ENCODE measurements at places on chromosomes 6 and 20. TPM values are rescaled to one million over a fixed set of nuclear protein-coding genes. Genes with fewer than 3 reads are reported as not detected.

The PDE7B gene
- total RNA-seq = 0.14 TPM

The WFDC10B gene
- total RNA-seq = not detected

The E2F3 gene
- 10.2 TPM for total RNA-seq

The RSPH4A gene
- under 0.01 TPM for total RNA-seq

The HLA-DPA1 gene
- total RNA-seq = 0.14 TPM

The TRIM10 gene
- total RNA-seq = not detected

The HLA-DOB gene
- 1.0 TPM for total RNA-seq

The CCM2L gene
- not detected for total RNA-seq

The TEAD3 gene
- 6.5 TPM for total RNA-seq

The PSORS1C1 gene
- 6.0 TPM for total RNA-seq

The FAM209B gene
- total RNA-seq = not detected

The EEF1A2 gene
- 1.0 TPM for total RNA-seq

The ASIP gene
- not detected for total RNA-seq

The CD24 gene
- total RNA-seq = 877 TPM

The TREML2 gene
- total RNA-seq = under 0.01 TPM

The COMMD7 gene
- total RNA-seq = 16.1 TPM

The SALL4 gene
- 1.4 TPM for total RNA-seq

The PPP1R14C gene
- 63.4 TPM for total RNA-seq

The GPX5 gene
- total RNA-seq = not detected

The TTLL9 gene
- not detected for total RNA-seq

The NMBR gene
- total RNA-seq = under 0.01 TPM

The MLN gene
- not detected for total RNA-seq

The ZNF311 gene
- total RNA-seq = 4.8 TPM

The OOEP gene
- 0.14 TPM for total RNA-seq

The HSPA1L gene
- 1.1 TPM for total RNA-seq

The MUC22 gene
- not detected for total RNA-seq

The PTGIS gene
- not detected for total RNA-seq

The NUP153 gene
- total RNA-seq = 38.6 TPM

The VNN1 gene
- 0.50 TPM for total RNA-seq

All from nasal cavity respiratory epithelium epithelial cell of viscerocranial mucosa (primary cell).